Left hindlimb (tissue), 1 donor: ENCODE measurements at places on chromosomes 13 and 19.

- DNase-seq = no peak
These were observed 7.3 kb downstream of the POLR2E start for GRCh38 chr19:1087813-1088415.

GRCh38 chr19:8457827-8458226 lies 13.1 kb downstream of the HNRNPM start:
- no peak for DNase-seq

GRCh38 chr19:1343041-1343440 lies 40.7 kb upstream of the NDUFS7 start:
- no peak for DNase-seq

GRCh38 chr19:57961785-57962184 lies 12.5 kb downstream of the C19orf18 start:
- no peak for DNase-seq

- DNase-seq = no peak
These were observed 755 bp downstream of the UPF3A start for GRCh38 chr13:114282041-114282670.

DNA sequence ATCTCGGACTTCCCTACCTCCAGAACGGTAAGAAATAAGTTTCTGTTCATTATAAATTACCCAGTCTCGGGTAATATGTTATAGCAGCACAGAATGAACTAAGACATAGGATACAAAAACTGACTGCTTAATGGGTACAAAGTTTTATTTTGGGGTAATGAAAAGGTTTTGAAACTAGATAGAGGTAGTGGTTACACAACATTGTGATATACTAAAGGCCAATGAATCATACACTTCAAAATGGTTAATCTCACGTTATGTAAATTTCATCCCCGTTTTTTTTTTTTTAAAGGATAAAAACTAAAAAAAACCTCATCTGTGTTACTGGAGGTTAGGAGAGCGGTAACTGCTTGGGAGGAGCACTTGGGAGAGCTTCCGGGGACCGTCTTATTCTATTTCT lies 23.5 kb downstream of the AKT2 start:
- no peak for DNase-seq

GRCh38 chr13:29384466-29384865 lies 211.0 kb downstream of the SLC7A1 start:
- no peak for DNase-seq

DNA sequence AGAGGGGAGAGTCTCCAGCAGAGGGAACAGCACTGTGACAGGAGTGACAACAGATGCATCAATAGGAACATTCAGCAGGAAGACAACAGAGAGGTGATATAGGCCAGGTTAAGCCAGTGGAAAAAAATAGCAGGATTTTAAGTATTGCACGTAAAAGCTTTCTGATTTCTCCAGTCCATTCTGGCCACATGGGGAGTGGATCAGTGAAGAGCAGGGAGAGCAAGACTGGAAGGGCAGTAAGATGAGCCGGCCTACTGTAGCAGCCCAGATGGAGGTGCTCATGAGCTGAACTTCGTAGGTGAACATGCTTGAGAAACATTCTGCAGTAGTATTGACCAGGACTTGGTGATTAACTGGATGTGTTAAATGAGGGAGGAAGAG lies 1.7 kb downstream of the UTP14C start:
- no peak for DNase-seq
